ENCODE measurements at places on chromosomes 2 and 18.

- DNase-seq = no peak
Measured at GRCh38 chr2:232367591-232368233, 10.8 kb upstream of the ALPP start.

GRCh38 chr18:79507076-79507545 lies 111.4 kb downstream of the NFATC1 start:
- DNase-seq = peak; percentile 66

- DNase-seq = no peak
Measured at GRCh38 chr2:141724426-141724825, 406.4 kb downstream of the LRP1B start.

DNA sequence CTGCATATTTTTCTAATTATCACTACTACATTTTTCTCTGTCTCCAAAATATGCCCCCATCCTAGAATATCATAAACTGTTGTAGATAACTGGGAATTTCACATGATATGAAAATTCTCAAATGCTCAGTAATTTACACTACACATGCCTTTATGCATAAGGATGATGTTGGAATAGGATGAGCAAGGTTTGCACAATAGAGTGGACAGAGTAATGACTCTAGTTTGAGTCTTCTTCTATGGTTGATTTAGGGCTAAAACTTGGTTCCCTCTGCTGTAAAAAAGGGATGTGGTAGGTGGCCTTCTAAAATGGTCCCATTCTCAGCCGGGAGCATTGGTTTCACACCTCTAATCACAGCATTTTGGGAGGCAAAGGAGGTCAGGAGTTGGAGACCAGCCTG lies 129.9 kb downstream of the BCL11A start:
- no peak for DNase-seq

GRCh38 chr2:110770404-110770958 lies 38.1 kb downstream of the ACOXL start:
- DNase-seq = no peak

GRCh38 chr2:172480301-172481218 lies 53.2 kb downstream of the ITGA6 start:
- DNase-seq = peak; percentile 9

DNA sequence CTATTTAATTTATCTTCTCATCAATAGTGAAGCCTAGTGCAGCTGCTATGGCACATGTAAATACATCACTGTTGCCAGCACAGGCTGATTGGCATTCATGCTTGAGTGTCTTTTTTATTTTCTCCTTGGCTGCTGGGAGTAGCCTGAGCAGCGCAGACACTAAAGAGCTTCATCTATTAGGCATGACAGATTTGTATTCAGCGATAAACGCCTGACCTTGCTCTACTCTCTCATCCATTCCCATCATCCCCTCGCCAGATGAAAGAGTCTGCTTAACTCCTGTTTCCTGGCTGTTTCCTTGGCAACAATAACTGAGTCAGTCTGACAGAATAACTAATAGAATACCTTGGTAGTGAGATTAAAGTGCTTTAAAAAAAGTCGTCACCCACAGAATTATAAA lies 753.6 kb downstream of the DCC start:
- no peak for DNase-seq

DNA sequence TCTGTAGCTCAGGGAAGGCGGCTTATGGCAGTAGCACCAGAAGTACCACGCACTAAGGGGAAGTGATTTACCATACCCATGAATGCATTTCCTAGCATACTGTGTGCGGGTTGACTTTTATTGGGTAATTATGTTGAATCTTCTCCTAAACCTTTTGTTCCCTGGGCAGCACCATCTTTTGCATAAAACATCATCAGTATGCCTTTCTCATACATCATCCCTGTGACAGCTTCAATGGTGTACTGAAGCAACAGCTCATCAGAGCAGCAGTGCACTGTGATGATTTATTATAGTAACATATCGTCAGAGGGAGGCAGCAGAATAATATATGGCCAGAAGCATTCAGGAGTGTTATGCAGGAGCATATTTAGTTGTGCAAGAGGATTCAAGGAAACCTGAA lies 204.9 kb downstream of the CDH7 start:
- DNase-seq = no peak

DNA sequence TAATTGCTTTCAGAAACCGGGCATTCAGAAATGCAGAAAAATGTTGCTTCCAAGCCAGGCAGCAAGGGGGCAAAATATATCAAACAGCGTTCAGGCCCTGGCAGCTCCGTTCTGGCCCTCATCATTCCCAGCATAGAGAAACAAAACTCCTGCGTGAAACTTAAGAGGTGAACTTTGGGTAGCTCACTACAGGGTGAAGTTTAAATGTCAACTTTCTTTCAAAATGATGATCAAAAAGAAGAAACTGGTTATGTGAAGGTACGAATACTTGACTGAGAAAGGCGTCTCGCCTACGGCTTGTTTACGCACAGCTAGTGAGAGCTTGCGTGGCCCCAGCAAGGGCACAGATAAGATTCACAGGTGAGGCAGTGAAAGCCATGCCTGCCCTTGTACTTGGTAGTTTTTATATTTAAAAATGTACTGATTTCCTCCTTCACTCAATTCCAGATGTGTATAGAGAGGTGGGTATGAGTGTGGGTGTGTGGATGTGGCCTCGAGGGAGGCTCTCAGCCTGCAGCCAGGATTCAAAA lies 127.5 kb downstream of the NFATC1 start:
- DNase-seq = no peak

- DNase-seq = no peak
Measured at GRCh38 chr18:3330622-3331021, 68.7 kb downstream of the MYL12B start.

GRCh38 chr2:84491256-84491655 lies 25.0 kb upstream of the DNAH6 start:
- DNase-seq = no peak

- no peak for DNase-seq
Measured at GRCh38 chr2:169275696-169276444, 86.5 kb downstream of the LRP2 start.
